ENCODE measurements at places on chromosomes 11 and 22. TPM values are rescaled to one million over a fixed set of nuclear protein-coding genes. Genes with fewer than 3 reads are reported as not detected.

PLAAT2 gene
- total RNA-seq = not detected

GRCh38 chr22:17431179-17431578 lies 61.9 kb downstream of the CECR2 start:
- DNase-seq = no peak
- H3K4me3 ChIP-seq = no peak overlapping the region
- H3K27ac ChIP-seq = no peak overlapping the region
- H3K36me3 ChIP-seq = no peaks in the 10 kb centered on the region
- no peaks in the 10 kb centered on the region for H3K27me3 ChIP-seq
- peaks cover 26% of the 10 kb centered on the region for H3K4me1 ChIP-seq

- no peak overlapping the region for H3K27ac ChIP-seq
- no peaks in the 10 kb centered on the region for H3K27me3 ChIP-seq
- peaks cover 7% of the 10 kb centered on the region for H3K36me3 ChIP-seq
- no peak overlapping the region for H3K4me3 ChIP-seq
Measured at GRCh38 chr11:31521497-31522150, 12.1 kb downstream of the ELP4 start.

- peaks cover 24% of the 10 kb centered on the region for H3K4me1 ChIP-seq
- DNase-seq = no peak
- H3K36me3 ChIP-seq = no peaks in the 10 kb centered on the region
- H3K4me3 ChIP-seq = no peak overlapping the region
- H3K27ac ChIP-seq = no peak overlapping the region
Measured at GRCh38 chr11:14977101-14977880, 5.1 kb upstream of the CALCA start.

- no peaks in the 10 kb centered on the region for H3K27me3 ChIP-seq
- no peaks in the 10 kb centered on the region for H3K36me3 ChIP-seq
- no peak overlapping the region for H3K27ac ChIP-seq
- no peak for DNase-seq
Measured at GRCh38 chr11:47387944-47388696, 9.8 kb upstream of the SPI1 start.

- H3K4me3 ChIP-seq = no peak overlapping the region
- no peak overlapping the region for H3K27ac ChIP-seq
- no peaks in the 10 kb centered on the region for H3K4me1 ChIP-seq
- H3K27me3 ChIP-seq = no peaks in the 10 kb centered on the region
- no peaks in the 10 kb centered on the region for H3K36me3 ChIP-seq
Measured at GRCh38 chr11:69573761-69574607, 67.0 kb upstream of the CCND1 start.

All from mesothelial cell of epicardium (in vitro differentiated cells).